Naive B cell (primary cell): ENCODE measurements at places on chromosomes 7 and 10.
A peak's percentile ranks its signal among the peaks of the same experiment; 100 is the strongest.

DNA sequence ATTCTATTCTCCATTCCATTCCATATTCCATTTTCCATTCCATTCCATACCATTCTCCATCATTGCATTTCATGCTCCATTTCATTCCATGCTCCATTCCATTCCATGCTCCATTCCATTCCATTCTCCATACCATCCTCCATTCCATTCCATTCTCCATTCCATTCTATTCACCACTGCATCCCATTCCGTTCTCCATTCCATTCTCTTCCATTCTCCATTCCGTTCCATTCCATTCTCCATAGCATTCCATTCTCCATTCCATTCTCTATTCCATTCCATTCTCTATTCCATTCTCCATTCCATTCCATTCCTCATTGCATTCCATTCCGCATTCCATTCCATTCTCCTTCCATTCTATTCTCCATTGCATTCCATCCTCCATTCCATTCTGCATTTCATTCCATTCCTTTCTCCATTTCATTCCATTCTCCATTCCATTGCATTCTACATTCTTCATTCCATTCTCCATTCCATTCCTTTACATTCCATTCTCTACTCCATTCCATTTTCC lies 84.0 kb downstream of the NSUN6 start:
- H3K36me3 ChIP-seq, result no peaks in the 10 kb centered on the region
- H3K4me1 ChIP-seq, result no peaks in the 10 kb centered on the region
- no peak overlapping the region for H3K4me3 ChIP-seq

DNA sequence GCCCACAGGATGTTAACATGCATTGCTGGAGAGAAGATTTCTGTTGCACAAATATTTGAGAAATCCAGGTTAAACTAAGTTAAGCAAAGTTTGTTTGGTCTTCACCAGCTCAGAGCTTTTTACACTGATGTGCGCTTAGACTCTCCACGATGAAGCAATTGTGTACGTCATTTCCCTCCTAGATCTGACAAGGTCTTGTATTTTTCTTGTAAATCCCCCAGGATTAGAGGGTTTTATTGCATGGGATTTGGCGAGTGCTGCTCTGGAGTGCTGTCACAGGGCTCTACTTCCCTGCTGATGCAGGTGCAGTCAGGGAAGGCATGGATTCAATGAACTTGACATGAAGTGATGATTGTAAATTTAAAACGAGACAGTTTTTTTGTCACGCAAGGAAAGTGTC lies 173.3 kb downstream of the PDE1C start:
- no peak overlapping the region for H3K27ac ChIP-seq
- no peaks in the 10 kb centered on the region for H3K4me1 ChIP-seq
- no peak overlapping the region for H3K4me3 ChIP-seq
- no peak for DNase-seq
- no peaks in the 10 kb centered on the region for H3K27me3 ChIP-seq

- no peak for DNase-seq
- H3K36me3 ChIP-seq, result no peaks in the 10 kb centered on the region
- H3K27ac ChIP-seq, result no peak overlapping the region
- no peak overlapping the region for H3K4me3 ChIP-seq
- H3K4me1 ChIP-seq, result no peaks in the 10 kb centered on the region
These were observed 50.5 kb upstream of the HBP1 start for GRCh38 chr7:107118109-107118900.

GRCh38 chr7:26284995-26285632 lies 6.5 kb upstream of the SNX10 start:
- no peak overlapping the region for H3K4me3 ChIP-seq
- DNase-seq, result no peak
- H3K27me3 ChIP-seq, result no peaks in the 10 kb centered on the region
- no peaks in the 10 kb centered on the region for H3K36me3 ChIP-seq
- no peak overlapping the region for H3K27ac ChIP-seq

DNA sequence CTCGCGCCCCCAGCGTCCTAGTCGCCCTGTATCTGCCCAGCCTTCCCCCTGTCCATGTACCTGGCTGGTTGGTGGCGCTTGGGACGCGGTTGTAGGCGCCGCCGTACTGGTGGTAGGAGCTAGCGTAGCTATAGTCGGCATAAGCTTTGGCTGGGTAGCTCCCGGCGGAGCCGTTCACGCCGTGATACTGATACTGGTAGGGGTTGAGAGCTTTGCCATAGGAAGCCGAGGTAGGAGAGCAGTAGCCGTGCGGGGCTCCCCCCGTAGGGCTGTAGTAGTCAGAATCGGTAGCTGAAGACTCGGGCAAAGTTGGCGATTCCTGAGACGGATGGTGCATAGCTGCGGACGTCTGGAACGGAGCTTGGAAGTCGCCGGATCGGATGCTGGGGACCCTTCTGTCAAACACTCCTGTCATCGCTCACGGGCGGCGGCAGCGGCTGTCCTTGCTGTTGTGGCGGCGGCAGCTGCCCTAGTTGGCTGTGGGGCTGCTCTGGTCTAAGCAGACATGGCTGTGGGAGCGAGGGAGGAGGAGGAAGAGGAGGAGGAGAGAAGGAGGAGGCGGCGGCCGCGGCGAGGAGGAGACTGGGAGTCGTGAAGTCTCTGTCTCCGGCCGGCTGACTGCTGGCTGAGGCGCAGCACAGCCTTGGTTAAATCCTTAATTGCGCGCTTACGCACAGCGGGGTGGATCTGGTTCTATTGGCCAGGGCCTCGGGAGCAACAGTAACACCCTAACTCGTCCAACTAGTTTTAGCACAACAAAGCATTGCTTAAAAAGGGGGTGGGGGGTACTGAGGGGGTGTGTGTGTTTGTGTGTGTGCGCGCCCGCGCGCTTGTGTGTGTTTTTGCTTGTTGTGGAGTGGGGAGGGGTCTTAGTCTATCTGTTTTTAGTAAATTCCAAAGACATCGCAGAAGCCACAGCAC lies at the start of gene DLX5:
TSS of gene DLX5 (minus strand) at position 623 of the 921 bp plus-strand sequence. CDS start at position 415, 208 bp downstream.
- peaks cover 89% of the 10 kb centered on the region for H3K27me3 ChIP-seq
- H3K27ac ChIP-seq, result peak within 1 kb of the TSS; percentile 74
- H3K4me3 ChIP-seq, result no peak within 1 kb of the TSS

GRCh38 chr7:130938661-130939060 lies 204.7 kb upstream of the KLF14 start:
- H3K27ac ChIP-seq, result no peak overlapping the region
- no peak for DNase-seq
- H3K27me3 ChIP-seq, result no peaks in the 10 kb centered on the region
- H3K4me3 ChIP-seq, result no peak overlapping the region

- H3K4me3 ChIP-seq, result no peak overlapping the region
- DNase-seq, result no peak
- no peaks in the 10 kb centered on the region for H3K36me3 ChIP-seq
- H3K27me3 ChIP-seq, result no peaks in the 10 kb centered on the region
- H3K4me1 ChIP-seq, result peaks cover 5% of the 10 kb centered on the region
These were observed 363.3 kb downstream of the ARL4A start for GRCh38 chr7:13050703-13051102.

DNA sequence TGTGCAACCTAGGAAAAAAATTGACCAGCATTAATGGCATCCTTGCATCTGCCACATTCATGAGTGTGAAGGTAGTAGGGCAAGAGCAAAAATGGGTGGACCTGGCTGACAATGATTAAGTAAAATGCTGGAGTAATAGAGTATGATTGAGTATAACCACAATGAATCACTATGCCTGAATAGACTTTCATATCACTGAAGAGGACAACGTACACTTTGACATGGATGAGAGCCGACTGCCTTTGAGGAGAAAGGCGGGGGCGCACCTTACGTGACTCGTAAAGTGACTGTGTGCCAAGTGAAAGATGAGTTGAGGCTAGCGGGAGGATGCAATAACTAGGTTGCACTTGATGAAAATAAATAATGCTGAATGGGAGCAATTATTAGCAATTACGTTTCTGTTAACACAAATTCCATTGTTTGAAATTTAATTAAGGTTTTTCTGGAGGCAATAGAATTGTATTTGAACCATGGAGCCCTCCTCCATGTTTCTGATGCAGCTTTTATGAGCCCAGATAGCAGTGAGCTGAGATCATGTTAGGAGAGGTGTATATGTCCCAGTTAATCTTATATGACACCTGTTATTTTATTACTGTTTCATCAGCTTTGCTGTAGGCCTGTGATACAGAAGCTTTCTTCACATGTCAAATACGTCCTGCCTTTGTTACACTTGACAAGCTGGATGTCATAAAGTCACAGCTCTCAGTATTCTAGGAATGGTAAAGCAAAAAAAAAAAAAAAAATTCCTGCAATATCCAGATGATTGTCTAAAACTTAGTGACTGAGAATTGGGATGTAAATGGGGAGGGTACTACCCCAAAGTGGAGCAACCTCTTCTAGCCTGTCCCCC lies 596.5 kb downstream of the NXPH1 start:
- no peak for DNase-seq
- no peaks in the 10 kb centered on the region for H3K36me3 ChIP-seq
- no peak overlapping the region for H3K4me3 ChIP-seq
- no peak overlapping the region for H3K27ac ChIP-seq
- no peaks in the 10 kb centered on the region for H3K4me1 ChIP-seq

- no peaks in the 10 kb centered on the region for H3K4me1 ChIP-seq
- H3K36me3 ChIP-seq, result no peaks in the 10 kb centered on the region
- no peak overlapping the region for H3K27ac ChIP-seq
- no peak for DNase-seq
These were observed 651.4 kb downstream of the INHBA start for GRCh38 chr7:41051535-41051934.
